CD4-positive, alpha-beta T cell treated with Interleukin-15 for 4 hours (primary cell): ENCODE measurements at places on chromosomes 5 and 9.
A peak's percentile ranks its signal among the peaks of the same experiment; 100 is the strongest.

DNA sequence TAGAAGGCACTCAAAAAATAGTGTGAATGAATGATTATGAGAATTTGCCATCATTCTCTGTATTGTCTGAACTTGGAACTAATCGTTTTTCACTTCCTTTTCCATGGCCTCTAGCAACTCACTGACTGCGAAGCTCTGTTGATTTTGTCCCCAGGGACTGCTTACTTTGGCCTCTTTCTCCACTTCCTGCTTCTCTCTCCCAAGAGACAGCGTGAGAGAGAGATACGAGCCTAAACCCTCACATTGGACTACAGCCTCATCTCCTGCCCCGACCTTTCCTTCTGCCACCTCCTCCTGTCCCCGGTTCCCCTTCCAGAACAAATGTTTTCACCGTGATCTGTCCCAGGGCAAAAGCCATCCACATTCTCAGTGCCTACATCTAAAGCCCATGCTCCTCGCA lies 300.8 kb upstream of the PANK3 start:
- DNase-seq, result no peak

GRCh38 chr9:92715488-92716231 lies 45.7 kb upstream of the IPPK start:
- DNase-seq, result no peak

- no peak for DNase-seq
Measured at GRCh38 chr5:160685695-160686094, 166.3 kb downstream of the ATP10B start.

DNA sequence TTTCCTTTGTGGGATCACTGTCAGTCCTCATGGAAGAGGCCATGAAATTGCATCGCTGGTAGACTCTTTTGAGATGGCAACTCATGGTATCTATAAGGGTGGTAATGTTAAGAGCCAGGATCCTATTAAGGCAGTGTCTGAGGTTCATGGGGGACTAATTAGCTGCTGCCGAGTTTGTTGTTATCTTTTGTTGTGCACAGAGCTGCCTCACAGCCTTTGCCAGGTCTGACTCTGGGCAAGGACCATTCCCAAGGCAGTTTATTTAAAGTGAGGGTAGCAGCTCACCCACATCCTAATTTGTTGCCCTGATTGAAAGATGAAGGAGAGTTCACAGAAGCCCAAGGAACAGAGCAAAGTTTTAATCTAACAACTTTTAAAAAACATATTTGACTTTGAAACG lies 7.9 kb downstream of the SMARCA2 start:
- DNase-seq, result no peak

DNA sequence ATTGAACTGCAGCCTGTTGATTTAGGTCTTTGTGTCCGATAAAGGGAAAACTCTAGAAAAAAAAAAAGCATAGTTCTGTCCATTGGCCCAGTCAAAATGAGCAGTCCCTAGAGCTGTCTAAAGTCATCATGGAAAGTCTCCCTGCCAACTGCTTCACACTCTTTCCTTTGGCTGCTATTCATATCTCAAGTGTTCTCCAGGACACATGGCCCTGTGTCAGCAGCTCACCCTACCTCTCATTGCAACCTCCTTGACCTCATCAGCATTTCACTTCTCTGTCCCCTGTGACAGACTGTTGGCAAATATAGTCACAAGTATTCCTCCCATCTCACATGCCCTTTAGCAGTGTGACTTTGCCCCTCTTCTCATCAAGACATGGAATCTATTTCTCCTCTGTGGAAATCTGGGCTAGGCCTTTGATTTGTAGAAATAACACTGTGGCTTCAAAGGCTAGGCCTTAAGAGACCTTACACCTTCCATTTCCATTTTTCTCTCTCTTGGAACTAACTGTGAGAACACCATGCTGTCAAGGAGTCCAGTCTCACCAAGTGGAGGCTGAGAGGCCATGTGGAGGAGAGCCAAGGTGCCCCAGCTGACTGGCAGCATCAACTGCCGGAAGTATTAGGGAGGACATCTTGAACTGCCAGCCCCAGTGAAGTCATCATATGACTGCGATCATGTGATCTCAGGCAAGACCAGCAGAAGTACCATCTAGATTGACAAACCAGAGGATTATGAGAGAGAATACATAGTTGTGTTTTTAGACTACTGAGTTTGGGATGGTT lies 149.4 kb upstream of the TARS1 start:
- DNase-seq, result no peak

GRCh38 chr5:86997516-86997915 lies 270.2 kb upstream of the RASA1 start:
- DNase-seq, result no peak

DNA sequence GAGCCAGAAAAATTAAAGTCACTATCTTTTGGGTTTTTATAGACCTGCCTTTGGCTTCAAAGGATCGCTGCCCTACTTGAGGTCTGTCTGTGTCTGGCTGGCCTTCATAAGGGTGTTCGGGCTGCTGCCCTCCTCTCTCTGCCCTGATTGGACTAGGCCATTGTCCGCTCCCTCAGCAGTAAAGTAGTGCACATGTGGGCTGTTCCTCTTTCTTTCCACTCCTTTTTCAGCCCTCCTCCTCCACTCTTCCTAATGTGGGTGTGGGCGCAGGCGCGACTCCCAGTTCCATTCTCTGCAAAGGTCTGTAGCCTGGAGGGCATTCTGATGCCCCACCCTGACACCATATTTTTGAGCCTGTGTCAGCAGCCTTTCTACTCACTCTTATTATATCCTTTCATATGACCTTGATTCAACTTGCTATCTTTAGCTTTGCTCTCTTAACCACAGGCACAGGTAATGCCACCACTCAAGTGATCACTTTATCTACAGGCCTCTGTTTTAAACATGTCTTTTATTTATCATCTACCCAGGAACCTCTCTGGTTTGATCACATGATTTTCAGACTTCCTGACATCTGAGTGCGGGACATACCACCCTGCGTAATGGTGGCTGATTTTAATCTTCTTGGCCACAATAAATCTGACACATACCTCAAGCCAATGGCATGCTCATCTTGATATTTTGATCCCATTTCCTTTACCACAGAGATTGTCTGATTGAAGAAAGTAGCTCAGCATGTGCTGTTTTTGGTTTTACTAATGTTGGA lies 144.5 kb downstream of the AOPEP start:
- peak; percentile 46 for DNase-seq

GRCh38 chr9:127558581-127559246 lies 53.4 kb upstream of the STXBP1 start:
- no peak for DNase-seq

GRCh38 chr9:93634311-93635185 lies 58.2 kb downstream of the PHF2 start:
- no peak for DNase-seq

DNA sequence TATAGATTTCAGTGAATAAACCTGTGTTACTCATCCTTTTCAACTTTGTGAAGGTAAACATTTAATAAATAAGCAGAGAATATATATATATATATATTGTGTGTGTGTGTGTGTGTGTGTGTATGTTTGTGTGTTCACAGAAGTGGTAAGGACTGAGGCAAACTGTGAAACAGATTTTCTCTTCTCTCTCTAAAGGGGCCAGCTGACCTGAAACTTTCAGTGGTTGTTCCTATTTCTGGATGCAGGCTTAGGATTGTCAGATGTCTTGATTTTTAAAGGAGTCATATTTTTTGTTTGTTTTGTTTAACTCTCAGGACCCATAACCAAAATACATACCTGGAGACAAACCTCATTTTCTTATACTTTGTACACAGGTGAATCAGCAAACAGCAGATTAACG lies 714.9 kb upstream of the MEF2C start:
- DNase-seq, result no peak

- no peak for DNase-seq
Measured at GRCh38 chr5:334903-335739, 13.6 kb downstream of the AHRR start.

DNA sequence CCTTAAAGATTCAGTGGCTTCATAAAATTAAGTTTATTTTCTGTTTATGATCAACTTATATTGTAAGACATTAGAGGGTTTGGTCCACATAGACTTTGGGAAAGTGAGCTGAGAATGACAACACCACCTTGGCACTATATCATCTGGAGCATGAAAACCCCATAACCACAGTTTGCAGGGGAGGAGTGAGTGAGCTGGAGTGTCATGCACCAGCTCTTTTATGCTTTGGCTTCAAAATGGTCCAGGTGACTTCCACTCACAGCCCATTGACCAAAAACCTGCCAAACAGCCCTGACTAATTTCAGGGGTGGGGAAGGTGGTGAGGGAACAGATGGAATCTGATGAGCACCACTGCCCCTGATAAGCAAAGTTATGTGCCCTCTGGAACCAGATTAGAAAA lies 295.8 kb downstream of the DMRTA1 start:
- DNase-seq, result no peak

DNA sequence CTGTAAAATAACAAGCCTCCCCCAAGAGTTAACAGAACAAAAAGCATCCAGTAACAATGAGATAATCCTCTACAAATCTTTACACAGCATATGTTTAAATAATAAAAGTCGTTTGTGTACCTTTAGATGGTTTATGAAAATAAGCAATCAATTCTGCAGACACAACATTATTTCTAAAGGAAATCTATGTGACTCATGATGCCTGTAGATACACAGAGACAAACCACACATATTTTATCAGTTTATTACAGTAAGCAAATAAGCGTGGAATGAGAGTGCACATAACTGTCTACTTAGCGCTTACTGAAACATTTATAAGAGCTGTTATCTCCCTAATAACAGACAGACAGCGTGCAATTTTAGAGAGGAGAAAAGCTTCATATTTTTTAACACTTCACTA lies 243.6 kb downstream of the AP3B1 start:
- no peak for DNase-seq

- DNase-seq, result no peak
Measured at GRCh38 chr5:124287813-124288212, 458.6 kb downstream of the ZNF608 start.

- no peak for DNase-seq
Measured at GRCh38 chr5:3741374-3741770, 145.7 kb downstream of the IRX1 start.

GRCh38 chr9:134193912-134194535 lies 29.7 kb upstream of the RNU6ATAC start:
- DNase-seq, result no peak

DNA sequence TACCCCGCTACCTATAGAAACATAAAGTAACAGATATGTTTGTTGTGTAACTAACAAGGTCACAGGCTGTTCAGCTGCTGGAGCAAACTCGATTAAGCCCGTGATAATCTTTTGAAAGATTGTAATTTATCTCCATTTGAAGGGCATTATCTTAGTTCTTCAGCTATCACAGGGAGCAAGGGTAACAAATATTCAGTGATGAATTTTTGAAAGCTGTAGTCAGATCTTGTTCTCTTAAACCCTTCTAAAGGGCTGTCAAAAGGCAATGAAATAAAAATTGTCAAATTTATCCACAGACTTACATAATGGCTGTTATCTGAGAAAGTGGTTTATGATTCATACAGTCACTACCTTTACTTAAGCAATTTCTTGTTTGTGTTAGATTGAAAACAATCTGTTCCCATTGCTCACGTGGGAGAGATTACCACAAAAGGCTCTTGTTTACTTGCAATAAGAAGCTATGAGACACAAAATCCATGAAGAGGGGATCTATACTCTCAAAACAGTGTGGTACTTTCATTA lies 78.3 kb upstream of the ZNF608 start:
- no peak for DNase-seq

- DNase-seq, result no peak
Measured at GRCh38 chr9:34689116-34689470, 2.0 kb downstream of the CCL19 start.

- no peak for DNase-seq
Measured at GRCh38 chr9:134647359-134648080, 5.9 kb downstream of the COL5A1 start.

- no peak for DNase-seq
Measured at GRCh38 chr9:34072410-34072809, 23.7 kb upstream of the UBAP2 start.

- no peak for DNase-seq
Measured at GRCh38 chr5:61766141-61766540, 434.1 kb downstream of the ZSWIM6 start.

- DNase-seq, result no peak
Measured at GRCh38 chr9:37968228-37968701, 64.3 kb upstream of the SLC25A51 start.

DNA sequence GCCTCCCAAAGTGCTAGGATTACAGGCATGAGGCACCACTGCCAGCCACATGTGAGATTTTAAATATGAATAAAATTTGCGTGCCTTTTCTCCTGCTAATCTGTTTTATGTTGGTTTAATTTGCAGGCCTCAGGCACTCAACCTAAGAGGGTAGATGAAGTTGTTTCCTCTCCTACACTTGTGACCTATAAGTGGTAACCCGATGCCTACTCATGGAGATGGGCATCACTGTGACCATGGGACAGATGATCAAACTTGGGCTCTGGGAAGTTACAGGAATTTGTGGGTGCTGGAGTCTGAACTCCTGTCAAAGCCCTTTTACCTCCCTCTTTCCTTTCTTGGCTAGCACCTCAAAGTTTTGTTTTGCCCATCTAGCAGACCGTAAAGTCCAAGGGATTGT lies 1.1 kb downstream of the SLC28A3 start:
- DNase-seq, result no peak

- DNase-seq, result no peak
Measured at GRCh38 chr9:130837002-130837511, 2.0 kb downstream of the ABL1 start.

DNA sequence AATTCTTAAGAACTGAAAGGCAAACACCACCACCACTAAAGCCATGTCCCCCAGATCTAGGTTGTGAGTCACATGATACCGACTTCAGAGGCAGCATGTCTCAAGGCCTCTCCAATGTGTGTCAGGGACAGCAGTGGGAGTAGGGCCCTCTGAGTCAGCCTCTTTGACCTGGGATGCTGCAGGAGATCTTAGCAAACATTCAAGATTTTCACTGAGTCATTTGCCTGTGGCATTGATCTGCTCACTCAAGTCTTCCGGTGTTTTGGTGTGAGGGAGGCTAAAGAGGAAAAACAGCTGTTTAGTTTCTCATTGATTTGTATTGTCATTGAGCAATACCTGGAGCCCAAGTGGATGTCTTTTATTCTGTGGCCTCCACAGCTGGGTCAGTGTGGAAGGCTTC lies 36.1 kb downstream of the TMC1 start:
- DNase-seq, result peak; percentile 25

GRCh38 chr5:63401436-63402046 lies 560.7 kb downstream of the HTR1A start:
- DNase-seq, result no peak

- no peak for DNase-seq
Measured at GRCh38 chr5:98398465-98398864, 375.0 kb upstream of the RGMB start.

GRCh38 chr5:42751044-42751443 lies 5.6 kb upstream of the CCDC152 start:
- DNase-seq, result no peak

DNA sequence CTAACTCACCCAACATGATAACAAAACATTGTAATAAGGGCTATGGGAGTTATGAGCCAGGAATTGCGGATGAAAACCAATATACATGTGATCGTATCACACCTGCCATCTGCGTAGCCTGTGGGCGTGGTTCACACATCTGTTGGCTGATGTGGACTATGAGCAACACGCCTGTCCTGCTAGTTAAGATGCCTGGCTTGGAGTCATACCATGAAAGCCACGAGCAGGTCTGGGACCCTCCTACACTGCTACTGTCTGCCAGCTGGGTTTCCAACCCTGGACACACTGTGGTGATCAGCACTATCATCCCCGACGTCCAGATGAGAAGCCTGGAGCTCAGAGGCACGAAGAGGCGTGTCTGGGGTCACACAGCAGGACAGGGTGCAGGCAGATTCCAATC lies 40.2 kb downstream of the STK10 start:
- DNase-seq, result no peak

- no peak for DNase-seq
Measured at GRCh38 chr5:149902177-149902576, 42.4 kb downstream of the PDE6A start.
